ENCODE measurements at places on chromosomes 12 and 14.

DNA sequence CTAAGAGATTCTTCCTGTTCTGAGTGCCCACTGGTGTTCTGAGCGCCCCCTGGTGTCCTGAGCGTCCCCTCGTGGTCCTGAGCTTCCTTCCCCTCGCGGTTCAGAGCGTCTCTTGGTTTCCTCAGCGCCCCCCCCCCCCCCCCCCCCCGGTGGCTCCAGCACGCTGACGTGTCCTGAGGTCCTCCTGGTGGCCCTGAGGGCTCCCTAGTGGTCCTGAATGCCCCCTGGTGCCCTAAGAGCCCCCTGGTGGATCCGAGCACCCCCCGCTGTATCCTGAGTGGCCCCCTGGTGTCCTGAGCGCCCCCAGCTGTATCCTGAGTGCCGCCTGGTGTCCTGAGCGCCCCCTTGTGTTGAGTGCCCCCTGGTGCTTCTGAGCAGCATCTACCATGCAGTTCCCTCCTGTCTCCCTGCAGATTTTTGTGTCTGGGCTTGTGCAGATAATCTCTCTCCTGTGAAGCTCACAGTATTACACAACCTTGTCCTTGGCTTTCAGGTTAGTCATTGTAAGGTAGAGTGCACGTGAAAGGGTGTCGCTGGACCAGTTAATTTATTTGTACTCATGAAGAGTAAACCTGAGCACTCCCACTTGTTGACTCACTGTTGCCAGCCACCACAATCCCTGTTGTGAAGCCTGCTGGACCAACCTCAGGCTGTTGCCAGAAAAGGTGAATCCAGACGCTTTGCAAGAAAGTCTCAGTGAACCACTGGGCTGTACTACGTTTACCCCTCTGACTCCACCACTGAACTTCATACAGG, 1168.4 kb downstream of the TMEM121 start:
- DNase-seq = peak; percentile 59

GRCh38 chr14:104262515-104263514, 124.4 kb downstream of the KIF26A start:
- no peak for DNase-seq

DNA sequence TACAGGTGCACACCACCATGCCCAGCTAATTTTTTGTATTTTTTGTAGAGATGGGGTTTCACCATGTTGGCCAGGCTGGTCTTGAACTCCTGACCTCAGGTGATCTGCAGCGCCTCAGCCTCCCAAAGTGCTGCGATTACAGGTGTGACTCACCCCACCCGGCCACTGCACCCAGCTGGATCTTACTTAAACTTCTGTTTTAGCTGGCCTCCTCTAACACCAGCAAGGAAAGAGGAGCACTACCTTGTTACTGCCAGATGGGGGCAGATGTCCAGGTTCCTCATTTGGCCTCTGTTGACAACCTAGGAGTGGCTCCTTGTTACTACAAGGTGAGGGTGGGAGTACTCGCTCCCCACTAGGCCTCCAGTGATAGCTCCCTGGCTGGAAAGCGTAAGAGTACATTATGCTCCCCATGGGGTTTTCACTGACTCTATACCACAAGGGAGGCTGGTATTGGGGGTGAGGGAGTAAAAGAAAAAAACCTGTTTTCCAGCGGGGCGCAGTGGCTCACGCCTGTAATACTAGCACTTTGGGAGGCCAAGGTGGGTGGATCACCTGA, 13.2 kb upstream of the ARF6 start:
- peak; percentile 64 for DNase-seq

DNA sequence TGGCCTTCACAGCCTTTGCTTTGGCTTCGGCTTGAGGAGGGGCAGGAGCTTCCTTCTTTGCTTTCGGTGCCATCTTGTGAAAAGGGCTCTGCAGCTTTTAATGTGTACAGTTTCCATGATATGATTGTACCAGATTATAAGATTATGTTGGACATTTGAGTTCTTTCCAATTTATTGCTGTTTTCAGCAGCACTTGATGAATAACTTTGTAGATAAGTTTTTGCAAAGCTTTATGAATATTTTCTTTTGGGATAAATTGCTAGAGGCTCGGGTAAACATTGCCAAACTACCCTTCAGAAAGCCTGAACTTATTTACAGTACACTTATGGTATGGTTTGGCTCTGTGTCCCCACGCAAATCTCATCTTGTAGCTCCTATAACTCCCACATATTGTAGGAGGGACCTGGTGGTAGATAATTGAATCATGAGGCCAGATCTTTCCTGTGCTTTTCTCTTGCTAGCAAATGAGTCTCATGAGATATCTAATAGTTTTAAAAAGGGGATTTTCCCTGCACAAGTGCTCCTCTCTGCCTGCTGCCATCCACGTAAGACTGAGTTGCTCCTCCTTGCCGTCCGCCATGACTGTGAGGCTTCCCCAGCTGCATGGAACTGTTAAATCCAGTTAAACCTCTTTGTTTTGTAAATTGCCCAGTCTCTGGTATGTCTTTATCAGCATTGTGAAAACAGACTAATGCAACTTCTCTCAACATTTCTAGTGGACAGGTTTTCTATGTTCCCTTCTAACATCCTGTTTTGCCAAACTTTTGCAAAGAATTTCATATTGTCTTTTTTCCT, 70.4 kb downstream of the RCOR1 start:
- no peak for DNase-seq

- DNase-seq = no peak
These were observed 508 bp upstream of the KCNH5 start for GRCh38 chr14:63045612-63046320.

GRCh38 chr14:29168149-29168548, 401.6 kb downstream of the FOXG1 start:
- DNase-seq = no peak

GRCh38 chr12:123761841-123762714, at the start of gene DNAH10:
TSS of gene DNAH10 (plus strand) at chr12:123762301. CDS start at chr12:123762337, 36 bp downstream.
- peak; percentile 80 for DNase-seq

DNA sequence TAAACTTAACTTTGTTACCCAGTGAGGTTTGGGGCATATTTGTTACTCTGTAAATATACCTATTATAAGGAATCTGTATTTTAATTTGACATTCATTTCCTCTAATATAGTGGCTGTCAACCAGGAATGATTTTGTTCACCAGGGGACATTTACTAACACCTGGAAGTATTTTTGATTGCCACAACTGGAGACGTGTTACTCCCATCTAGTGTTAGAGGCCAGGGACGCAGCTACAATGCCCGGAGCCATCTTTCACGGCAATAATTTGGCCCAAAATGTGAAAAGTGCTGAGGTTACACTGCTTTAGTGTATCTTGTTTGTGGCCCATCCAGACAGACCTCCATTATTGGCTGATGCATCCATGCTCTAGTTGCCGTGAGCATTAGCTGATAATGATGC, 881.3 kb upstream of the ATXN7L3B start:
- no peak for DNase-seq

GRCh38 chr12:3747543-3747942, 5.4 kb downstream of the CRACR2A start:
- no peak for DNase-seq

DNA sequence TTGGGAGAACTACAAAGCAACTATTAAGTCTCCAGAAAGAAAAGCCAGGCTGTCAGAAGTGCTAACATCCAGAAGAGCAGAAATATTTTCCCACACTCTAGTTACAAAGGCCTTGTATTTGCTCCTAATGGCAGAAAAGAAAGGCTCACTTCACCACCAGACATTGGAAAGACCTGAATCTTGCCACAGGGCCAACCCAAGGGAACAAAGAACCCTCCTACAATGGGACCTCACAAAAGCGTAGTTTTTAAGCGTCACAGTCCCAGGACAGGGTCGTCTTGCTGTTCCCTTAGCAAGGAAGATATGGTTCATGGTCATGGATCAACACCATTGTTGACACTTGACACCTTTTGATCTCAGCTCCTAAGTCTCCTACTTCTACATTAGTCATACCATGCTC, 119.1 kb downstream of the RPS29 start:
- DNase-seq = no peak

GRCh38 chr12:81303935-81304334, 226.1 kb downstream of the ACSS3 start:
- DNase-seq = no peak

GRCh38 chr12:118526255-118527095, 150.1 kb downstream of the SUDS3 start:
- DNase-seq = no peak

DNA sequence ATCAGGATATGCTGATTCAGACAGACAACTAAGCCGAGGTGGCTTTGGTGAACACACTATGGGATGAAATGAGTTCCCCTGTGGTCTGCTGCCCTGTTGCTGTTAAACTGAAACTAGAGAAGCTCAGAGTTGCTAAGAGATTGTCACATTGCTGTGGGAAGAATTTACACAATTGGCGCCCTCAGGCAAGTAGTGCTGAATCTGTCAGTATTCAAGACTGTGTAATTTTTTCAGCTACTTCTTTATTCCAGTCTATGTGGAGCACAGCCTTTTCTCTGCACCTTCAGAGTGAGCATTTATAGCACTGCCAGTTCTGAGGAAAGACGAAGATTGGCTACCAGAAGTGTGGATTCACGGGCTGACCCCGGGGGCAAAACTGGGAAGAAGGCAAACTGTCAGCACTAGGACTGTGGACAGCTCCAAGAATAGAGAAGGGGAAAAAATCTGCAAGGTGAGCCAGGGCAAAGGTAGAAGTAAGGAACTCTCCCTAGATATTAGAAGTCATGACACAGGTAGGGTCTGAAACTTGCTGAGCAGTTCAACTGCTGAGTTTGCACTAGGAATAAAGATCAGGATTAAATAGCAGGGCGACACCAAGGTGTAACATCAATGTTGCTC, 218.8 kb upstream of the TMPO start:
- no peak for DNase-seq

- peak; percentile 91 for DNase-seq
These were observed 113.7 kb downstream of the NCOR2 start for GRCh38 chr12:124453419-124454351.

DNA sequence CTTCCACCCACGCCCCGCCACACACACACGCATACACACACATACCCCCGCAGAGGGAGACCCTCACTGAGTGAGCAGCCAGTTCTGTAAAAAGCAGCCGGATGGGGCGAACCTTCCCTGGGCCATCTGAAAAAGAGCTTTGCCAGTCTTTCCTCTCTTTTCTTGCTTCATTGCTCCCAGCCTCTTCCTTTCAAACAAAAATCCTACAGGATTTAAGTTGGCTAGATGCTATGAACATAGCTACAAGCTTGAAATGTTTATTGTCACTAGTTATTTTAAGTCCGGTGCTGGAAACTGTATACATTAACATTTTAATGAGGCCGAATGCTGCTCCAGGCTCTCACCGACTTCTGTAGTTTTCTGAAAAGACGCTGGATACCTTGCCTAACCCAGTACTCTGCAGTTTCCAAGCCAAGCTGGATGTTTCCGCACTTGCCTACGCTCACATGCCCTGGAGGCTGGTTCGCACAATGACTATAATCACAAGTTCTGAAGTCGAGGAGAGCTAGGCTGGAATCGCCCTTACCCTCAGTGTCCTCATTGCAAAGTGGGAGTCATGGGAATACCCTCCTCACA, 39.2 kb downstream of the LTBP2 start:
- DNase-seq = no peak

GRCh38 chr12:42756841-42757623, 167.5 kb upstream of the PRICKLE1 start:
- no peak for DNase-seq

- no peak for DNase-seq
These were observed 185.3 kb downstream of the TSPAN9 start for GRCh38 chr12:3262470-3262869.

- no peak for DNase-seq
These were observed 26.5 kb downstream of the TMEM229B start for GRCh38 chr14:67461996-67462395.

- no peak for DNase-seq
These were observed 199.7 kb upstream of the CPNE8 start for GRCh38 chr12:39105111-39105510.

DNA sequence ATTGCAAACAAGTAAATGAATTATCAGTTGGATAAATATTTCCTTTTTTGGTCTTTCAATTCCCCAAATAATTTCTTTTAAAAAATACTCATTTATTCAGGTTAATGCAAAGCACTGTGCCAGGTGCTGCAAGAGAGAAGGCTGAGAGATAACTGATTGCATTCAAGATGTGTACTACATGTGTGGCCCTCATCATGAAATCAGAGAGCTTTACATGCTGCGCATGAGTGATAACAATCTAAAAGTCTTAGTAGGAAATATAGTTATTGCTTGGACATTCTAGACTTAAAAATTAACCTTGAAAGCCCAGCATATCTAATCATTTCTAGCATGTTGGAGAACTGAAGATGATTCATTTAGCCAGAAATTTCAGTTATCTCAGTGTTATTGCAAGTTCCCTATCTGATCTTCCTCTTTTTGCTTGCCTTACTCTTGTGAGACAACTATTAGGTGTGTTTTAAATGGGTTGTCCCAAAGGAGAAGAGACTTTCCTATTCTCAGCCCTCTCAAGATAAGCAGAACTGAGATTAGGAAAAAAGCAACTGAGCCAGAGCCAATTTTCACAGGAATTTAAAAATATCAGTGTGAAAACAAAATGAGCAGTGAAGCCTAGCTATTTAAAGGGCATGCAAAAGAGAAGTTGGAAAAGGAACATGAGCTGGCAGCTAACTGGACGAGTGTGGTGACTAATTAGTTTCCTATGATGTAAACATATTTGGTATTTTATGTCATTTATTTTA, 60.9 kb downstream of the PLEKHA5 start:
- DNase-seq = no peak

- DNase-seq = no peak
These were observed 425.9 kb upstream of the TBX3 start for GRCh38 chr12:115109863-115110262.

GRCh38 chr14:90658541-90658967, 157.7 kb downstream of the TTC7B start:
- peak; percentile 13 for DNase-seq

GRCh38 chr12:75177997-75178396, 31.6 kb downstream of the KCNC2 start:
- DNase-seq = no peak

GRCh38 chr14:77638771-77639171, 22.3 kb upstream of the SPTLC2 start:
- no peak for DNase-seq

GRCh38 chr12:115737895-115738294, 539.6 kb downstream of the MED13L start:
- DNase-seq = no peak

DNA sequence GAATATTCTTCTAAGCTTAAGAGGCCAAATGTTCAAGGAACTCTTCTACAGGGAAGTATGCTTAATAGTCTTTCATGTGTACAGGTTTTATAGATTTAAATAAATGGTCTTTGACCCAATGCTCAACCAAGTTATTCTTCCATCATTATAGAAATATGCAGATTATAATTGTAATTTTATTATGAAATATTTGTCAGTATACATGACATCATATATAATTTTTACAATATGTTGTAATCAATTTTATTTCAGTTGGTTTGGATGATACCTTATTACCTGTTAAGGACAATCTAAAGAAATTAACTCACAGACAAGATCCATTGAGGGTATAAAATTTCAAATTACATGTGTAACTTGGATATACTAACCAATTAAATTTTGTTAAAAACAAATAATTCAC, 1278.3 kb downstream of the SLC16A7 start:
- no peak for DNase-seq

DNA sequence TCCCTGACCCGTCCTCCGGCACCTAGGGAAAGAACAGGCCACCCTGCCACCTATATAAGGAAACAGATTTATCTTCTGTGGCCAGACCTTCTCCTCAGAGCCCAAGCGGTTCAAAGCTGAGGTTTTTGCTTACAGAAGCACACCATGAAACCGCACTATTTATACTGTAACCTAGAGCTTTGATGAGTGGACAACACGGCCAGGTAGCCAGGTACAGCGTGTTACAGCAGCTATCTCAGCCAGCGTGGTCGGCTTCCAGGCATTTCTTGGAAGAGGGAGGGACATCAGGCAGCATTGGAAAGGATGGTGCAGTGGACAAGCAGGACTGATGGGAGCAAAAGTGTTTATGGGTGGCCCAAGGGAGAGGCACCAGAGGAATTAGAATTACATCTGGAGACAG, 34.4 kb downstream of the TTC7B start:
- no peak for DNase-seq
